ENCODE measurements at places on chromosomes 5 and 9. TPM values are rescaled to one million over a fixed set of nuclear protein-coding genes. Genes with fewer than 3 reads are reported as not detected.

Gene ORM2
- not detected for total RNA-seq

- DNase-seq: no peak
- H3K36me3 ChIP-seq: no peaks in the 10 kb centered on the region
- no peak overlapping the region for H3K4me3 ChIP-seq
- H3K27ac ChIP-seq: peak overlapping the region; percentile 67
Measured at GRCh38 chr9:79023134-79023580, 548.6 kb upstream of the TLE4 start.

DNA sequence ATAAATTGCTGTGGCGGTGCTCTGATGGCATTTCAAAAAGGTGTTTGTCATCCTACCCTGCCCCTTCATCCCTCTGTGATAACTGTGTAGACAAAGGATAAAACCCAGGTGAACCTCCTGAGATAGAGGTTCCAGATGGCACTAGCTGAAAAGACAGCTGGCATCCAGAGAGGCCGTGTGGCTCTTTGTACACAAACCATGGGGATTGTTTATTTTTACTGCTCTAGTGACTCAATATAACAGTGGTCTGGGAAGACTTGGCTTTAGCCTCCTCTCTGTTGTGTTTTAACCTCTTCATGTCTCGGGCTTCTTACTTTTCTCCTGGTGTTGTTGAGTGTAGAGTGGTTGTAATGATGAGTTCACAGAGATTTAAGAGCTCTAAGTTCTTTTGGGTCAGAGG is 48.8 kb downstream of the SH3GL2 start:
- H3K4me3 ChIP-seq: no peak overlapping the region
- peaks cover 7% of the 10 kb centered on the region for H3K27me3 ChIP-seq

GRCh38 chr9:31519826-31520225 is 864.6 kb upstream of the ACO1 start:
- peak overlapping the region; percentile 46 for H3K27ac ChIP-seq
- H3K27me3 ChIP-seq: peaks cover 6% of the 10 kb centered on the region
- peaks cover 8% of the 10 kb centered on the region for H3K4me1 ChIP-seq
- H3K4me3 ChIP-seq: no peak overlapping the region

- H3K4me3 ChIP-seq: no peak overlapping the region
- H3K27me3 ChIP-seq: no peaks in the 10 kb centered on the region
- H3K36me3 ChIP-seq: peaks cover 2% of the 10 kb centered on the region
- H3K4me1 ChIP-seq: peaks cover 40% of the 10 kb centered on the region
- no peak for DNase-seq
Measured at GRCh38 chr5:154351566-154351965, 94.2 kb upstream of the SAP30L start.

- H3K4me3 ChIP-seq: no peak overlapping the region
- peak; percentile 75 for DNase-seq
- H3K27me3 ChIP-seq: peaks cover 16% of the 10 kb centered on the region
- H3K4me1 ChIP-seq: peaks cover 29% of the 10 kb centered on the region
- no peak overlapping the region for H3K27ac ChIP-seq
- H3K36me3 ChIP-seq: no peaks in the 10 kb centered on the region
Measured at GRCh38 chr9:133717113-133718031, 20.8 kb downstream of the SARDH start.

DNA sequence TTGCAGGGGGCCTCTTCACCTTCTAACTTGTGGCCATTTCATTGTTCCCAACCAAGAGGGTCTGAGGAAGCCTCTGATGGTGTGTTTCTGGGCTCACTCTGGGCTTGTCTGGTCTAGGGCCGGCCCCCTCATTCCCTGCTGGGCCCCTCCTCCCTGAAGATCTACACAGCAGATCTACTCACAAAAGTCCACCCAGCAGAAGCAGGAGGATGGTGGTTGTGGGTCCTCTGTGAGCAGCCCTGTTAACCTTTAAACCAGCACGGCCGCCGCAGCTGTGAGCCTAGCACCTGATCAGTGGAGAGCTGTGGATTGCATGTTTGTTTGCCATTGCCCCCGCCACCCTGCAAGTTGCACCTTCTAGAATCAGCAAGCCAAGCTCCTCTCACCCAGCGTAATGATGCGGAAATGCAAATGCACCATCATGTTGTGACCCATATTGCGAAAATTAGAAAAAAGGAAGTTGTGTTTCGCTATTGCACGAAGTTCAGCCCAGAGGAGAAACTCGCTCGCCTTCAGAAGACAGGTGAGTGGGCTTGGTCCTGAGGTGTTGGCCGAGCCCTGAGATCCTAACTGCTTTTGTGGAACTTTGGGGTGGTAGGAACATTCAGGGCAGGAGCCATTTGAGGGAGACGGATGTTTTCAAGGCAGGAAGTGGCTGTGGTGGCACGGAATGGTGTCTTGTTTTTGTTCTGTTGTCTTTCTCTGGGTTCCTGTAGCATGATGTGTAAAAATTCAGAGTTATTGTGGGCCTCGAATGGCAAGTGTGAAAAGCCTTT is 16.7 kb downstream of the FGD3 start:
- H3K4me1 ChIP-seq: no peaks in the 10 kb centered on the region
- H3K27me3 ChIP-seq: peaks cover 10% of the 10 kb centered on the region
- H3K27ac ChIP-seq: no peak overlapping the region
- no peak overlapping the region for H3K4me3 ChIP-seq

Gene FAM151B
- 5.7 TPM for total RNA-seq

DNA sequence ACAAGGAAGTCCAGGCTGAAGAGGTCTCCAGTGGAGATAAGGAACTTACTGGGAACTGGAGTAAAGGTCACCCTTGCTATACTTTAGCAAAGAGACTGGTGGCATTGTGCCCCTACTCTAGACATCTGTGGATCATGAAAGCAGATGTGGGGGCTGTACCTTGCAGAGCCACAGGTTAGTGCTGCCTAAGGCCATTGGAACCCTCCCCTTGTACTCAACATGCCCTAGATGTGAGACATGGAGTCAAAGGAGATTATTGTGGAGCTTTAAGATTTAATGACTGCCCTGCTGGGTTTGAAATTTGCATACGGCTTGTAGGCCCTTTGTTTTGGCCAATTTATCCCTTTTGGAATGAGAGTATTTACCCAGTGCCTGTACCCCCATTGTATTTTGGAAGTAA is 397.3 kb upstream of the GRIN3A start:
- H3K27me3 ChIP-seq: no peaks in the 10 kb centered on the region
- no peaks in the 10 kb centered on the region for H3K36me3 ChIP-seq
- no peak overlapping the region for H3K4me3 ChIP-seq
- no peaks in the 10 kb centered on the region for H3K4me1 ChIP-seq
- DNase-seq: no peak

Gene SKIC3
- total RNA-seq: 132 TPM

Gene RGS3
- total RNA-seq: 58.2 TPM

Gene CCNJL
- 11.4 TPM for total RNA-seq

Gene FOXD4
- 0.44 TPM for total RNA-seq

- peaks cover 2% of the 10 kb centered on the region for H3K36me3 ChIP-seq
- peaks cover 51% of the 10 kb centered on the region for H3K27me3 ChIP-seq
- no peak overlapping the region for H3K4me3 ChIP-seq
- H3K27ac ChIP-seq: no peak overlapping the region
- no peak for DNase-seq
Measured at GRCh38 chr5:174064171-174064570, 18.7 kb downstream of the NSG2 start.

DNA sequence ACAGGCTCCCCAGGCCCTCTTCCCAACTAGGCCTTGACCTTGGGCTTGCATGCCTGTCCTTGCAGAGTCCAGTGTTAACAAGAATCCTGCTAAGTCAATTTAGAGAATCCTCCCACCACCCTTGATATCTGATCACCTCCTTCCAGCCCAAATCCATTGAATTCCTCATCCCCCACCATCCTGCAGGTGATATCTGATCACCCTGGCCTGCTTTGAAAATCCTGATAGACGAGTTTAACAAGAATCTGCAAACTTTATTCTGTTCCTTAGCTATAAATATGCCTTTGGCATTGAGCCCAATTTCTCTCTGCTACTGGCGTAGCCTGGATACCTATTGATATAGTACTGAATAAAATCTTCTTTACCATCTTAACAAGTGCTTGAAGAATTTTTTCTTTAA is 125.5 kb downstream of the DIRAS2 start:
- H3K4me1 ChIP-seq: peaks cover 5% of the 10 kb centered on the region
- no peak overlapping the region for H3K27ac ChIP-seq
- no peak for DNase-seq
- H3K27me3 ChIP-seq: peaks cover 2% of the 10 kb centered on the region
- no peaks in the 10 kb centered on the region for H3K36me3 ChIP-seq

Gene SLC34A3
- total RNA-seq: not detected

GRCh38 chr9:127021664-127022363 is 100.6 kb downstream of the ANGPTL2 start:
- H3K27me3 ChIP-seq: no peaks in the 10 kb centered on the region
- H3K27ac ChIP-seq: peak overlapping the region; percentile 90
- H3K4me1 ChIP-seq: peaks cover 19% of the 10 kb centered on the region
- no peaks in the 10 kb centered on the region for H3K36me3 ChIP-seq
- DNase-seq: no peak
- no peak overlapping the region for H3K4me3 ChIP-seq

DNA sequence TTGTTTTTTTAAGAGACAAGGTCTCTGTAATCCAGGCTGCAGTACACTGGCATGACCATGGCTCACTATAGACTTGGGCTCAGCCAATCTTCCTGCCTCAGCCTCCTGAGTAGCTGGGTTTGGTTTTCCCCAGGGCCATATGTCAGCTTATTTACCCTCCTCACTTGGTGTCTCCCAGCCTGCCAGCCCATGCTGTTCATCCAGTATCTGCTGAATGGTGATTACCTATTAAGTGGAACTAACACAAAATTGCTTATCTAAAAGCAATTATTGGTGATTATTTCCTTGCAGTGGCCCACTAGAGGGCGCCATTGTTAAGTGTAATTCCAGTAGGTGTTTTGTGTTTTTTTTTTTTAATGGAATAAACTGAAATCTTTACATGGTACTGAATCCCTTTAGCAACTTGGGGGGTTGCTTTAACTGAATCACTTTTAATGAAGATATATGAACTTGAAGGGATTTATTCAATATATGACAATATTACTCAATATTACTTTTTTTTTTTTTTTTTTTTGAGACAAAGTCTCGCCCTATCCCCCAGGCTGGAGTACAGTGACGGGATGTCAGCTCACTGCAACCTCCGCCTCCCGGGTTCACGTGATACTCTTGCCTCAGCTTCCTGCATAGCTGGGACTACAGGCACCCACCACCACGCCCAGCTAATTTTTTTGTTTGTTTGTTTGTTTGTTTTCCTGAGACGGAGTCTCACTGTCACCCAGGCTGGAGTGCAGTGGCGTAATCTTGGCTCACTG is 13.8 kb downstream of the EXOSC2 start:
- H3K27me3 ChIP-seq: no peaks in the 10 kb centered on the region
- DNase-seq: no peak
- no peak overlapping the region for H3K27ac ChIP-seq
- H3K36me3 ChIP-seq: peaks cover 18% of the 10 kb centered on the region
- peaks cover 1% of the 10 kb centered on the region for H3K4me1 ChIP-seq

- H3K27me3 ChIP-seq: no peaks in the 10 kb centered on the region
- H3K27ac ChIP-seq: no peak overlapping the region
- no peak for DNase-seq
Measured at GRCh38 chr5:67902497-67902830, 313.1 kb upstream of the PIK3R1 start.

Gene PAPPA
- 219 TPM for total RNA-seq

GRCh38 chr9:103899866-103900265 is 194.2 kb upstream of the SMC2 start:
- no peak overlapping the region for H3K27ac ChIP-seq
- H3K4me3 ChIP-seq: no peak overlapping the region
- no peaks in the 10 kb centered on the region for H3K4me1 ChIP-seq
- DNase-seq: no peak

Gene LCN15
- total RNA-seq: not detected

Gene CCNO
- 1.7 TPM for total RNA-seq

GRCh38 chr5:102603670-102604069 is 104.9 kb upstream of the SLCO6A1 start:
- no peak overlapping the region for H3K27ac ChIP-seq
- H3K4me1 ChIP-seq: peaks cover 37% of the 10 kb centered on the region
- no peak for DNase-seq
- no peak overlapping the region for H3K4me3 ChIP-seq
- H3K27me3 ChIP-seq: no peaks in the 10 kb centered on the region
- no peaks in the 10 kb centered on the region for H3K36me3 ChIP-seq

- no peak for DNase-seq
- H3K4me3 ChIP-seq: no peak overlapping the region
- no peaks in the 10 kb centered on the region for H3K36me3 ChIP-seq
- no peak overlapping the region for H3K27ac ChIP-seq
- H3K4me1 ChIP-seq: peaks cover 26% of the 10 kb centered on the region
- H3K27me3 ChIP-seq: no peaks in the 10 kb centered on the region
Measured at GRCh38 chr9:79384501-79384900, 187.3 kb upstream of the TLE4 start.

GRCh38 chr9:4055032-4055431 is 244.8 kb downstream of the GLIS3 start:
- H3K27me3 ChIP-seq: no peaks in the 10 kb centered on the region
- peaks cover 7% of the 10 kb centered on the region for H3K36me3 ChIP-seq
- no peak for DNase-seq
- peaks cover 4% of the 10 kb centered on the region for H3K4me1 ChIP-seq
